ENCODE measurements at places on chromosomes 3 and 15.

GRCh38 chr3:72347819-72348319 lies 500.4 kb downstream of the SHQ1 start:
- DNase-seq: peak; percentile 40

GRCh38 chr3:149650828-149651227 lies 7.0 kb downstream of the WWTR1 start:
- DNase-seq: no peak

DNA sequence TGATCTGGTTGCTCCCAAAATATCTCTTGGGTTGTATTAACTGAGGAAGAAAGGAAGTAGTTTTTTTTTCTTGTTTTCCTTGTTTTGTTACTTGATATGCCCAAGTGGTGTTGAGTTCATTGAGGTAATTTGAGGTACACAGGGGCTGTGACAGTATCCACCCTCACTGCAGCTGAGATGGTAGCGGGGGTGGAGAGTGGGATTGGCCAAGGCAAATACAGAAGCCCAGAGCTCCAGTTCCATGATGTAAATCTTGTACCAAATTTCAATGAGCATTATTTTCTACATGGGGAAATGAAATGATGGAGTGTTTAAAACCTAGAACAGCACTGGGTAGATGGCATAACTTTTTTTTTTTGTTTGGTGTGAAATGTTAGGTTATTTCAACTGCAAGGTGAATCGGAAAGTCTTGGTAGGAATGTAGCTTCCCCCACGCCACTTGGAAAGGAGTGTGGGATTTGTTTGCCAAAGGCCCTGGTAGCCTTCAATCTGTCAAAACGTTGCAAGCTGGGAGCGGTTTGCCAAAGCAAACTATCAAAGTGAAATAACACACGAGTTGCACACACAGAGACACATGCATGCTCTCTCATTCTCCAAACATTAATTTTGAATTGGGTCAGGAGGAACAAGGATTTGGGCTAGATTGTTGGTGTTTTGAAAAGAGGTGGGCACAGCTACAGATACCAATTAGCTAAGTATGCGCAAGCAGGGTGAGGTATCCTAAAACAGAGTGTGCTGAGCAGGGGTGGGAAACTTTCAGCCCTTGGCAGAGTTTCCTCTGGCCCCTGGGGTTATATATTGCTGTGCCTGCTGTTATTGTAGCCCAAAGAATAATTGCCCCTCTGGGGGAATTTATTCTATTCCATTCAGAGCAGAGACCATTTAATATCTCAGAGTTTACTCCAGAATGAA lies 34.6 kb downstream of the THSD4 start:
- no peak for DNase-seq

GRCh38 chr3:108345492-108346205 lies 49.3 kb downstream of the HHLA2 start:
- DNase-seq: no peak

DNA sequence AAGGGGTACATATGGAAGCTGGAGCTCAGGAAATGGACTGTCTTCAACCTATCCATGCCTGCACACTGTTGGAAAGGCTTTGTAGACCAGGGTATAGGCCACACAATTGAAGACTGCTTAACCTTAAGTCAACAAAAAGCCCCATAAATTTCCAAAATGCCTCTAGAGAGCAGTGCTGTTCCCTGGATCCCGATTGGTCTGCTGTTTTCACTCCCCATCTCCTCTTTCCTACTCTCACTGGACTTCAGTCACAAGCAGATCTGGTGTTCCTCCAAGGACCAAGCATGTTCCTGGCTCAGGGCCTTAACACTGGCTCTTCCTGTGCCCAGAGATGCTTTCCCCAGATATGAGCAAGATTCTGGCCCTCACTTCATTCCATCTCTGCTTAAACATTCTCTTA lies 22.8 kb upstream of the LRRC34 start:
- no peak for DNase-seq

GRCh38 chr3:73403444-73403843 lies 221.3 kb downstream of the PDZRN3 start:
- no peak for DNase-seq

All from muscle of arm (tissue), 14 donors.